ENCODE measurements at places on chromosomes 3 and 15. TPM values are rescaled to one million over a fixed set of nuclear protein-coding genes. Genes with fewer than 3 reads are reported as not detected.

The MAN2C1 gene
- total RNA-seq = 151 TPM

The NMNAT3 gene
- total RNA-seq = 0.94 TPM

DNA sequence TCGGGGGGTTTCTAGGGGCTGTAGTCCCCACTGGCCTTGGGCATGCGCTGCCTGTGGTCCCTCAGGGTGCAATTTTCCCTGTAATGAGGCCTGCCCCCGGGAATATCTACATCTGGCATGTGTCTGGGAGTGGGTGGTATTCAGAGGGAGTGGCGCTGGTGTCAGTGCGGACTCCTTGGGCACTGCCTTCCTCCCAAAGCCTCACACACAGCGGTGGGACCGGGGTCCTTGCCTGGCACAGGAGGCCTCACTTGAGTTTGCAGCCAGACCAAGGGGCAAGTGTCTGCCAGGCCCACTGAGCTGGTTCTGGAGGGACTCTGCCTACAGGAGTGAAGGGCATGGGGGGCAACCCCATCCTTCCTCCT is 53.5 kb upstream of the PCSK6 start:
- DNase-seq = no peak

- no peak for DNase-seq
These were observed 134.1 kb downstream of the ISL2 start for GRCh38 chr15:76470691-76471090.

DNA sequence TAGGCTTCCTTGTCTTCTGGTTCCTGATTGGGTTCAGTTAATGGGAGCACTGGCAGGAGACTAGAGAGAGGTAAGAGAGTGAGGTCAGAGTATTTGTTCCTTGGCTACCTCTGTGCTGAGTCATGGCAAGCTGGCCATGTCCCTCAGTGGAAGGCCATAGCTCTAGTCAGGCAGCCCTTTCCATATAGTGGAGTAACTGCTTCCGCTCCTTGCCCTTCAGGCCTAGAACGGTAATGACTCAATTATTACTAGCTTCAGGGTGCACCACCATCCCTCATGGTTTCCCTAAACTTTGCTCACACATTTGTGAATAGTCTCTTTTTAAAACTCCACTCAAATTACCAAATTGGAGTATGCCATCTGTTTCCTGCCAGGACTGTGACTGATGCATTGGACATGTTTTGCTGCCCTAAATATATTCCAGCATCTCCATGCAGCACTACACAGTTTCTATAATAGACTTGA is 10.5 kb upstream of the ANO10 start:
- DNase-seq = no peak
